ENCODE measurements at places on chromosomes 13 and 19.
A peak's percentile ranks its signal among the peaks of the same experiment; 100 is the strongest.

DNA sequence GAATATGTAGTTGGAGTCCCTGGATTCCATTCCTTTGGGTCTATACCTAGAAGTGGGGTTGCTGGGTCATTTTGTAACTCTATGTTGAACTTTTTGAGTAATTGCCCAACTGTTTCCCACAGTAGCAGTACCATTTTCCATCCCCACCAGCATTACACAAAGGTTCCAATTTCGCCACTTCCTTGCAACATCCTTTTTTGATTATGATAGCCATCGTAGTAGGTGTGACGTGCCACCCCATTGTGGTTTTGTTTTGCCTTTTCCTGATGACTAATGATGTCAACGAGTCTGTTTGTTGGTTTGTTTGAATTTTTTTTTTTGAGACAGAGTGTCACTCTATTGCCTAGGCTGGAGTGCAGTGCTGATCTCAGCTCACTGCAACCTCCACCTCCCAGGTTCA is 3.3 kb upstream of the PEX11G start:
- peak; percentile 48 for DNase-seq

DNA sequence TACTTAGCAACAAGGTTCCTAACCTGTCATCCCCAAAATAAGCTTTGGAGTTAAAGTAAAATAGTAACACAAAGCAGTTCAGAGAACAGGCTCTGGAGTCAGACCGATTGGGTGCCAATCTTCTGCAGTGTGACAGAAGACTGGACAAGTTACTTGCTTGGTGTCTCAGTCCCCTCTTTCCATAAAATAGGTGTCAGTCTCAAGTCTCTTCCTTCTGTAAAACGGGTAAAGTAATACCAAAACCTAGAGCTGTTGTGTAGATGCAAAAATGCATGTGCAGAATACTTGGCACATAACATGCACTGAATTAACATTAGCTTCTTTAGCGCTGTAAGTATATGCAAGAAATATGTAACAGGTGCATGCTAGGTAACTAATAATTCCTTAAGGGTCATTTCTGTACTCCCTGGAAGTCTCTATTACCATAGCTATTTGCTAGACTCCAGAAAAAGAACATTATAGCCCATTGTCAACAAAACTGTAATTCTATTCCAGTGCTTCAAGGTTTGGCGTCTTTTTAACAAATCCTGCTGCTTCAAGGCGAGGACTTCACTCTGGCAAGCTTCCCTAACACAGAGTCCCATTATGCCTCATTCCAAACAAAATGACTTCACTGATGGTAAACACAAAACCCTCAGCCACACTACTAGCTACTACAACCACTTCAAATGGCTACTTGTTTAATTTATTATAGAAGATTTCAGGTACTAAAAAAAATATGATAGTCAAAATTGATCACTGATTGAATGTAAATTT is 32.8 kb downstream of the ELF1 start:
- no peak for DNase-seq

DNA sequence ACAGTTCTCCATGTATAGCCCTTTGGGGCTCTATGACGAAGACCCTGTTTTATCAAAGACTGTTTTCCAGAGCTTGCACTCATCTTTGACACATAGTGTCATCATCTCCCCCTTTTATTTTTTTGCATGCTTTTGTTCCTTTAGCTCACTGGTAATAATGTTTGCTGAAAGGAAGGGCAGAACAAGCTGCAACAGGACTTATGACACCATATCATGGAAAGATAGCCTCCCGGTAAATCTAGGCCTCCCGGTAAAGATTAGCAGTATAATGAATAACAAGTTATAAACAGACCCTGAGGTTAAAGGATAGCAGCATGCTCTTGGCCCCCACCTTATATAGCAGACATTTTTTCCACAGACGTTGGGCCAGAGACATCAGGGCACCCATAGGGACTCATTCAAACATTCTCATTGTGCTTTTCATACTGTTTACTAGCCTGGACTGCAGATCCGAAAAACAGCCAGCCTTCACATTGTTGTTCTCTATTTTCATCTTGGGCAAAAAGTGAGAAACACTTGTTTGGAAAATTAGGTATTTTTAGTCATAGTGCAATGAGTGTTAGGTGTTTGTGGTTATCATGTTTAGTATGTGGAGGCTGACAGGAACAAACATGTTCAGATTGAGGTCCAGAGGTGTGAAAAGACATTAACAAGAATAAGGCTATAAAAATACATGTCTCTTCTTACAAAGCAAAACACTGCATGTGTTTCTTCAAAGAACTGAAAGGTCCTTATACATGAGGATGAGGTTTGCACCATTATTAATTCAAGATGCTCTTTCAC is 136.9 kb upstream of the SPRY2 start:
- no peak for DNase-seq

DNA sequence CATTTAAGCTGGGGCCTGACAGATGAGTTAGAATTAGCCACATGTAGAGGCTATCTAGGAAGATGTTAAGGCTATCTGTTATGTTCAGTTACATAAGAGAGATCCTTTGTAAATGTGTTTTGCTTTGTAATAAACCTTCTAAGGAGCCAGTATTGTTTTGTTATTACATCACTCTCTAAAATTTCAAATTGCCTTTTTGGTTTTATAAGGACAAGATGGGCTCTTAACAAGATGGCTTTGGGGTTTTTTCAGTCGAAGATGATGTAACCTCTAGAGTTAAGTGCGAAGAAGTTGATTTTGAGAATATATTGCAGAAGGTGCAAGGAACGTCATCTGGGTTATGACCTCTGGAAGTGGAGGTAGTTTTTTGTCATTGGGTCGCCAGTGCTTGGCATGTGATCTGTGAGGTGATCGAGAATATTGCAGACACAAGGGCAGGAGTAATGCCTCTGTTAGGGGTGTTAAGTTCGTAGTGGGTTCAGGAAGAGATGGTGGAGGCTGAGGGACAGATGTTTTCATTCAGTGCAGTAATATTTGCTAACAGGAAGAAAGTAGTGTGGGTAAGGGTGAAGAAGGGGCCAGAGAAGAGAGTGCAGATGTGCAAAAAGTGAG is 12.7 kb downstream of the LSM14A start:
- no peak for DNase-seq

- DNase-seq: peak; percentile 34
Measured at GRCh38 chr13:97976610-97977521, 23.4 kb downstream of the IPO5 start.

GRCh38 chr13:81738364-81738763 is 1397.4 kb upstream of the SPRY2 start:
- DNase-seq: no peak

- no peak for DNase-seq
Measured at GRCh38 chr19:50496189-50497021, 14.6 kb downstream of the JOSD2 start.

- peak; percentile 37 for DNase-seq
Measured at GRCh38 chr19:49157445-49158224, at the start of gene TRPM4. Gene TRPM4, plus strand, starts transcription at chr19:49157792. Its CDS starts 75 bp downstream, at chr19:49157867.

GRCh38 chr13:97743938-97744337 is 209.5 kb upstream of the IPO5 start:
- no peak for DNase-seq

DNA sequence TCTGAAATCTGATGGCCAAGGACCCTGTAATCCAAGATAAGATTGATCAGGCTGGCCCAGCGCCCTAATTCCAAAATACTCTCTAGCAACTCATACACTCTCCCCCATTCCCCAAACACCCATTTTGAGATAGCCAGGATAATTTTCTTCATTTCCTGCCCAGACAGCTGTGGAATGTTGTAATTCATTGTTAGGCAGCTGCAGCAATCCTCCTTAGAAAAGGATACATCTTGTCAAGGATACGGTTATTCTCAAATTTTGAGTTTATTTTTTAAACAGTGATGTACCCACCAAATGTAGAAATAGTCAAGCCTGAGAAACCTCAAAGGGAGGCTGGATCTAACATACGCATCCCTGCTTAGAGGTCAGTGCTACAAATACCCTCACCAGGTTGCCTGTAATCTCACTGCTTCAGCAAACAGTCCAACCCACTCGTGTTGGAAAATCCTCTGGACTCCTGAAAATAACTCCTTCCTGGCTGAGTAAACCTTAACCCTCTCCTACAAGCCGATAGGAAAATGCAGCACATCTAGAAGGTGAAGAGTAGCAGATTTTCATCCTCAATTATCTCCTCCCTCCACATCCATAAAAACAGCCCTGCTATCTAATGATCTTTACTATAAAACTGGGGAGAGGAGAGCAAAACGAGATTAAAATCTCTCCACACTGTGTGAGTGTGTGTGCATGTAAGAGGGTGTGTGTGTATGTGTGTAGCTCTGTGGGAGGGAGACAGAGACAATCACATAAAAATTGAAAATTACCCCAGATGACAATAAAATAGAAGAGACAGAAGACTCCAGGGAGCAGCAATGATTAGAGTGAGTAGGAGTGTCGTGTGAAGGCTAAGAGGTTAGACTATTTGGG is 683.1 kb downstream of the DIAPH3 start:
- DNase-seq: no peak

- DNase-seq: no peak
Measured at GRCh38 chr19:28633319-28634018, 579.5 kb downstream of the UQCRFS1 start.

DNA sequence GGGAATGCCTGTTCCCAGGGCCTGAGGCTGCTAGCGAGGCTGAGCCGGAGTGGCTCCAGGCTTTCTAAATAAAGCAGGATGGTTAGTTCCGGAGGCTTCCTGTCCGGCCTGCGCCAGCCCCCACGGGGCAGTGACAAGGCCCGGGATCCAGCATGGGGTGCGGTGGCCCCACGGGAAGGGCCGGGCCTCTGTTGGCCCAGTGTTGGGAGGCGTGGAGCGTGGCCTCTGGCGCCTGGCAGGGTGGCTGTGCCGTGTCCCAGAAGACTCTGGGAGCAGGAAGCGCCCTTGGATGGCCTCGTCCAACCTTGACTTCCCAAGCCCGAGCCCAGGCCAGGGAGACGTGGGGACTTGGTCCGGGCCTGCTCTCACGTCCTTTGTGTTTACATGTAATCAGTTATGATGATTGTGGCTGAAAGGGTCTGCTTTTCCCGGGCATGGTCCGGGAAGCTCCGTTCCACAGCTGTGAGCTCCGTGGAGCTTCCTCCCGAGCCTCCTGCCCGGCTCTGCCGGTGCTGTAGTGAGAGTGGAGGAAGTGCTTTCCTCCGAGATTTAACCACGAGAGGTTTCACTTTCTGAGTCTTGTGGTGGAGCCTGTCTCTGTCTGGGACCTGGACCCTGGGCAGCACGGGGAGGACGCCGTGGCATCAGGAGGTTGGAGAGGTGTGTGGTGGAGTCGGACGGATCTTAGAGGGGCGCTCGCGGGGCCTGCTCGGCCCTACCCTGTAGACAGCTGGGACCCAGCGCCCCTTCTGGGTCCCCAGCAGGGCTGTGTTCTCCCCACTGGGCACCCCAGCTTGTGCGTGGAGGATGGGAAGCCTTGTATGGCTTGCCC is 4.6 kb downstream of the GNA11 start:
- DNase-seq: no peak

DNA sequence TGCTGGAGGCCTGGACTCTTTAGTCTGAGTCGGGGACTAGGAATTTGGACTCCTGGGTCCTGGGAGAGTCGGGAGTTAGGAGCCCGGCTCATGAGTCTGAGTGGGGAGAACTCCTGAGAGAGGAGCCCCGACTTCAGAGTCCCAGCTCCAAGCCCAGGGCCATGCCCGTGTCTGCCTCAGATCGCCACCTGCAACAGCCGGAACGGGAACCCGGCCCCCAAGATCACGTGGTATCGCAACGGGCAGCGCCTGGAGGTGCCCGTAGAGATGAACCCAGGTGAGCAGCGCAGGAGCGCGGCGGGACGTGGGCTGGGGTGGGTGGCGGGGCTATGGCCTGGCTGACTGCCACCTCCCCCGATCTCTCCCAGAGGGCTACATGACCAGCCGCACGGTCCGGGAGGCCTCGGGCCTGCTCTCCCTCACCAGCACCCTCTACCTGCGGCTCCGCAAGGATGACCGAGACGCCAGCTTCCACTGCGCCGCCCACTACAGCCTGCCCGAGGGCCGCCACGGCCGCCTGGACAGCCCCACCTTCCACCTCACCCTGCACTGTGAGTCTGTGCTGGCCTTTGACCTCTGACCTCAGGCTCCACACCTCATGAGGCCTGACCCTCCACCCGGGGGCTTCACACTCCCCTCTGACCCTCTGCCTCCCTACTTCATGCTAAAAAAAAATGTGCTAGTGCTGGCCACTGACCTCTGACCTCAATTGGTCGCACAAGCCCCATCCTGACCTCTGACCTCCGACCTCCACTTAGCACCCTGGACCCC is 4.4 kb downstream of the BCAM start:
- no peak for DNase-seq

GRCh38 chr19:24166055-24166454 is 79.1 kb downstream of the ZNF254 start:
- no peak for DNase-seq

- DNase-seq: no peak
Measured at GRCh38 chr13:20828539-20829364, 55.0 kb upstream of the EEF1AKMT1 start.

- peak; percentile 42 for DNase-seq
Measured at GRCh38 chr19:9406798-9407352, 28.5 kb downstream of the ZNF266 start.

- no peak for DNase-seq
Measured at GRCh38 chr19:48379058-48379457, 12.3 kb downstream of the KDELR1 start.

DNA sequence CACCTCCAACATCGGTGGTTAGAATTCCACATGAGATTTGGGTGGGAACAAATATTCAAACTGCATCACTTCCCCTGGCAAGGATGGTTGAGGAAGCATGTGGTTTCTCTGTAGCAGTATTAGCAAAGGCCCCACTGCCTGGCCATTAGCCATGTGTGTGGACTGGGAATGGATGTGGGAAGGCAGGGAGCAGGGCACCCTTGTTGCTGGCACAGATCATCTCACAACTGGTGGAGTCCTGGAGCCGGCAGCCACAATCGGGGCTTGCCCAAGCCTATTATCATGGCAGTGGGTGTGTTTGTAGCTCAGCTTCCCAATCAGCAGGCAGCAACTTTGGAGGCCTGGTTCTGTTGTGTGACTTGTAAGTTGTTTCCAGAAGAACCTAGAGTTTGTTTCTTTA is 391.9 kb downstream of the DLEU7 start:
- no peak for DNase-seq

DNA sequence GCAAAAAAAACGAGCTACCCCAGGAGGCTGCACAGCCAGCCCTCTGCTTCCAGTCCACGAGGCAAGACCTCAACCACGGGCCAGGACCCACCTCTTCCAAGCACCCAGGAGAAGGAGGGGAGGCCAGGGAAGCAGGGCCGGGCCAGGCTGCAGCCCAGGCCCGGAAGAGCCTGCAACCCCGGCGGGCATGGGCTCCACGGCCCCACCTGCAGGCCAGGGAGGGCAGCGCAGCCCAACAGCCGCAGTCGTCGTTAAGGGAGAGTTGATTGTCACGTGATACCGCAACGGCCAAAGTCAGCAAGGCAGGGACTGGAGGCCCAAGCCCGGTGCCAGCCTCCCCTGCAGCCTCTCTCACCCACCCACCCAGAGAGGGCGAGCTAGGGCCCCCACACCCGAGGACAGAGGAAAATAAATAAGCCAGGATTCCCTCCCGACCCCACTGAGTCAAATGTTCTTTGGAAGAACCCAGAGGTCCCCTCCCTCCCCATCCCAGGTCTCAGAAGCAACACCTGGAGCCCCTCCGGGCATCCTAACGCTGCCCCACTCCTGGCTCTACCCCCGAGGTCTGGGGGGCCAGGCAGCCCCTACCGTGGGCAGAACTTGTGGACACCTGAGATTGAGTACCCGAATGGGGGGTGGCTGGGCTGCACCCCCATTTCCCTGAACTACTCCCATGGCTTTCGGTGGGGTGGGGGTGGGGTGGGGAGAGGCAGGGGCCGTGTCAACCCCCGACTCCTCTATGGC is 5.2 kb upstream of the REXO1 start:
- DNase-seq: peak; percentile 75

- DNase-seq: peak; percentile 84
Measured at GRCh38 chr19:13162724-13163608, 12.8 kb downstream of the IER2 start.

- DNase-seq: peak; percentile 74
Measured at GRCh38 chr19:18450931-18451836, 13.3 kb upstream of the ISYNA1 start.

GRCh38 chr13:72875233-72875632 is 93.3 kb downstream of the PIBF1 start:
- DNase-seq: no peak

All from stimulated activated naive CD4-positive, alpha-beta T cell treated with Interleukin-2 at 50 U/mL for 16 hours (primary cell).